Thymus (tissue), 14 donors: ENCODE measurements at places on chromosomes 7 and 10. TPM values are rescaled to one million over a fixed set of nuclear protein-coding genes. Genes with fewer than 3 reads are reported as not detected.

BAIAP2L1 gene
- total RNA-seq, result 2.2 TPM

RPP30 gene
- 66.8 TPM for total RNA-seq

- no peaks in the 10 kb centered on the region for H3K36me3 ChIP-seq
- no peak overlapping the region for H3K4me3 ChIP-seq
- H3K27ac ChIP-seq, result no peak overlapping the region
- H3K27me3 ChIP-seq, result no peaks in the 10 kb centered on the region
Measured at GRCh38 chr7:120033114-120033513, 239.9 kb upstream of the KCND2 start.

GSDME gene
- 1.9 TPM for total RNA-seq

GRCh38 chr7:129257168-129257567, 32.3 kb downstream of the AHCYL2 start:
- H3K4me1 ChIP-seq, result no peaks in the 10 kb centered on the region
- no peak overlapping the region for H3K27ac ChIP-seq
- no peaks in the 10 kb centered on the region for H3K36me3 ChIP-seq
- no peaks in the 10 kb centered on the region for H3K27me3 ChIP-seq

AVPI1 gene
- 1.4 TPM for total RNA-seq

OPN1SW gene
- total RNA-seq, result not detected

EPO gene
- 0.09 TPM for total RNA-seq

DNA sequence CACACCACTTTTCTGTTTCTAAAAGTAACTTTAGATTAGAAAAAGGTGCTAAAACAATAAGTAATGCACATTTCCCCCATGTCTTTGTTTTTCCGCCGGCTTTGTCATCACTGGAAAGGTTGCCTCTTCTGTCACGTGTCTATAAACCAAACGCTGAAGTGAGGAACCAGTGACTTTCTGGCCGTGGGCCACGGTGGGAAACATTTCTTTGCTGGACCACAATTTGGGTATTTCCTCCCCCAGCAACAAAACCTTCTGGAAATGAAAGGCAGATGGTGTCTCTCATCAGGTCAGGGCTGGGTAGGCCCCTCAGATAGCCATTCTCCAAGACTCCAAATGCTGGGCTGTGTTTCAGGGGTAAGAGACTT, 174.5 kb downstream of the SH3PXD2A start:
- H3K36me3 ChIP-seq, result no peaks in the 10 kb centered on the region
- no peak for DNase-seq
- peaks cover 20% of the 10 kb centered on the region for H3K4me1 ChIP-seq
- no peaks in the 10 kb centered on the region for H3K27me3 ChIP-seq

DNA sequence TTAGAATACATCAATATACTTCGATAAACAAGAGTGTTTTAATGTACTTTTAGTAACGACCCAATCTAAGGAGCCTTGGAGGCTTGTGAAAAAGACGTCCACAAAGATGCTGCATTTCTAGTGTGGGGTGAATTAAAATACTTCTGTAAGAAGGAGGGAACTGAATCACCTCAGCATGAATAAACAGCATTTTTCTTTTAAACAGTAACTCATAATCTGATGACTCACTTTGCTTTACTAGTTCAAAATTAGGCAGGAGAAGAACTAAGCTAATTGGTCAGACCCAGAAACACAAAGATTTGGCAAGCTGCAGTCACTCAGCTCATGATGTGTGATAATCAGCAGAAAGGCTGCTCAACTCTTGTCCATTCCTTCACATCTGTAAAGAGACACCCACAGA, 24.2 kb downstream of the NCOA4 start:
- DNase-seq, result no peak
- no peak overlapping the region for H3K27ac ChIP-seq
- no peak overlapping the region for H3K4me3 ChIP-seq
- no peaks in the 10 kb centered on the region for H3K27me3 ChIP-seq
- H3K4me1 ChIP-seq, result no peaks in the 10 kb centered on the region
- H3K36me3 ChIP-seq, result peaks cover 67% of the 10 kb centered on the region

PKD1L1 gene
- 0.19 TPM for total RNA-seq

GRCh38 chr7:7220821-7221220, 38.5 kb downstream of the C1GALT1 start:
- H3K27me3 ChIP-seq, result no peaks in the 10 kb centered on the region
- DNase-seq, result no peak
- H3K4me1 ChIP-seq, result no peaks in the 10 kb centered on the region
- H3K4me3 ChIP-seq, result no peak overlapping the region

GRCh38 chr7:47670729-47671128, 88.8 kb upstream of the TNS3 start:
- no peak overlapping the region for H3K4me3 ChIP-seq
- H3K36me3 ChIP-seq, result no peaks in the 10 kb centered on the region
- H3K27ac ChIP-seq, result peak overlapping the region; percentile 26
- H3K27me3 ChIP-seq, result no peaks in the 10 kb centered on the region
- no peak for DNase-seq

DNA sequence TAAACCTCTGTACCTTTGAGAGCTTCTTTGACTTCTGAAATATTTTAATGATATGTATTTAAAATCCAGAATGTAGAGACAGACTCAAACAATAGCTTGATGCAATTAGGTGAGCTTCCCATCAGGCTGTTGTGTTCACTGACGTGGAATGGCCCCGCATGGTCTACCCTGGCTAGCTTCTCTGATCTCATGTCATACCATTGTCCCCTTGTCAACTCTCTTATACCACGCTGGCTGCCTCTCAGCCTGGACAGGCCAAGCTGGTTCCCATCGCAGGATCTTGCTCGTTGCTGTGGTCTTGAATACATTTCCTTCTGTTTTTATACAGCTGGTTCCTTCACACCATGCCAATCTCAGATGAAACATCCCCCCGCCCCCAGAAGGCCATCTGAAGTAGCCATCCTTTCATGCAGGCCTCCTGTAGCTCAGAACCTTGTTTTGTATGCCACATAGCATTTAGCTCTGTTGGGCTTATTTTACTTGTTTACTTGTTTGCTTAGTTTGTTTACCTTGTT, 84.2 kb downstream of the FANK1 start:
- no peak overlapping the region for H3K4me3 ChIP-seq
- H3K27ac ChIP-seq, result no peak overlapping the region
- no peaks in the 10 kb centered on the region for H3K36me3 ChIP-seq
- no peaks in the 10 kb centered on the region for H3K27me3 ChIP-seq

DNA sequence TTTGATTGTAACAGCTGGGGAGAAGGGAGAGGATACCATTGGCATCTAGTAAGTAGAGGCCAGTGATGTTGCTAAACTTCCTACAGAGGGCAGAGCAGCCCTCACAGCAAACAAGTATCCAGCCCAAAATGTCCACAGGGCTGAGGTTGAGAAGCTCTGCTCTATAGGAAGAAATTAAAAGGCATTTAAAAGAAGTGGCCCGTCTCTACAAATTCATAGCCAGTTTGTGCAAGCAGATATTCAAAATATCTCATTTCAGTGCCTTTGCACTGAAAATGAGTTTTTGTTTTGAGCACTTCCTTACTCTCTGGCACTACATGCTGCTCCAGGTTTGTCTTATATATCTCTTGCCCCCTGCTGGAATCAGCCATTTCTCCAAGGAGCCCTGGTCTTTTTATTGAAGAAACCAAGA, 330.0 kb downstream of the BBS9 start:
- no peak overlapping the region for H3K4me3 ChIP-seq
- H3K27me3 ChIP-seq, result no peaks in the 10 kb centered on the region
- DNase-seq, result no peak
- no peaks in the 10 kb centered on the region for H3K36me3 ChIP-seq
- no peaks in the 10 kb centered on the region for H3K4me1 ChIP-seq

CALY gene
- not detected for total RNA-seq

TRPV5 gene
- total RNA-seq, result 0.05 TPM

OR2A7 gene
- 0.24 TPM for total RNA-seq
